GM12864 (cell line): ENCODE measurements at places on chromosomes 6 and 20.

- peak; percentile 8 for DNase-seq
Measured at GRCh38 chr6:91483415-91484105, 896.7 kb upstream of the MAP3K7 start.

- no peak for DNase-seq
Measured at GRCh38 chr20:44714102-44714700, 968 bp upstream of the CCN5 start.

DNA sequence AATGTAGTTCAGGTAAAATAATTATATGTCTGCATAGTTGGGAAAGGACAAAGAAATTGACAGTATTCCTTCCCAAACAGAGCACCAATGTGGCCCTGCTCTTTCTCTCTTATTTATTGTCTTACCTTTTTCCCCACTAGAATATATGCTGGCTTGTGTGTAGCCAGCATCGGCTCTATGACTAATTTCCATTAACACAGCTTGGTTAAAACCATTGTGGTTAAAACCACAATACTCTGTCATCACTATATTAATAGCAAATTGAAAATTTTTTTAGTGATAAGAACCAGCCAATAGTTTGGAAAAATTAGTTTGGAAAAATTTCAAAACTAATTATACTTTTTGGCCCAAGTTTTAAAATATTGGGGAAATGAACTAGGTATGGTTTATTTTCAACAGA lies 535.1 kb downstream of the UTRN start:
- no peak for DNase-seq

- DNase-seq: peak; percentile 68
Measured at GRCh38 chr6:118843685-118844390, 50.1 kb upstream of the ASF1A start.

- no peak for DNase-seq
Measured at GRCh38 chr20:44485078-44485829, 9.6 kb downstream of the TTPAL start.

- no peak for DNase-seq
Measured at GRCh38 chr6:119090256-119090655, 11.8 kb upstream of the FAM184A start.

GRCh38 chr20:25863536-25864325 lies 167.1 kb upstream of the ZNF337 start:
- DNase-seq: no peak

- DNase-seq: no peak
Measured at GRCh38 chr6:130164251-130164650, 58.5 kb downstream of the SAMD3 start.

GRCh38 chr20:62644802-62645496 lies 2.6 kb downstream of the SLCO4A1 start:
- no peak for DNase-seq

DNA sequence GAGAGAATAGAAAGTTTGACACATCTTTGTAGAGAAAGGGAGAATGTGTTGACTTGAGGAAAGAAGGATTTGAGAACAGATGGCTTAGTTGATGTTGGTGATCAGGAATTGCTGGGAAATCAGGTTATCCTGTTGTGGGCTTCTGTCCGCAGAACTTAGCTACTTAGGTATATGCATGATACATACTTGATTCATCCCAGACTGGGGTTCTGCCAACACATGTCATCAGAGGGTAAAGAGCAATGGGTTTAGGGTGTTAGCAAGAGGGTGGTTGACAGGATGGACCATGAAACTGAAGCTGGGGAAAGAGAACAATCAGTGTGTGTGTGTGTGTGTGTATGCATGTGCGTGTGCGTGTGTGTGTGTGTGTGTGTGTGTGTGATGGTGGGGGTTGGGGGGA lies 50.6 kb upstream of the NELFCD start:
- no peak for DNase-seq

DNA sequence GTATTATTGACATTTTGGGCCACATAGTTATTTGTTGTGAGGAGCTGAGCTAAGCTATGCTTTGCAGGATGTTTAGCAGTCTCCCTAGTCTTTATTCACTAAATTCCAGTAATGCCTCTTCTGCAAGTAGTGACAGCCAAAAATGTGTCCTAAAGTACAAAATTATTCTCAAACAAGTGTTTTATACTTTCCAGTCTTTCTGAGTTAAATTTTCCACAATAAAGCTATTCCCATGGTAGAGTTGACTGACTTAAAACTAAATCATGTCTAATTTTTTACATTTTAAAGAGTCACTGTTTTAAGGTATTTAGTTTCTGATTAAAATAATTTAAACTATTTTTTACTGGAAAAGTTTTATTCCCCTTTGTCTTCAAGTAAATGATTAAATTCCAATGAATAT lies 717.8 kb upstream of the HS3ST5 start:
- DNase-seq: no peak

DNA sequence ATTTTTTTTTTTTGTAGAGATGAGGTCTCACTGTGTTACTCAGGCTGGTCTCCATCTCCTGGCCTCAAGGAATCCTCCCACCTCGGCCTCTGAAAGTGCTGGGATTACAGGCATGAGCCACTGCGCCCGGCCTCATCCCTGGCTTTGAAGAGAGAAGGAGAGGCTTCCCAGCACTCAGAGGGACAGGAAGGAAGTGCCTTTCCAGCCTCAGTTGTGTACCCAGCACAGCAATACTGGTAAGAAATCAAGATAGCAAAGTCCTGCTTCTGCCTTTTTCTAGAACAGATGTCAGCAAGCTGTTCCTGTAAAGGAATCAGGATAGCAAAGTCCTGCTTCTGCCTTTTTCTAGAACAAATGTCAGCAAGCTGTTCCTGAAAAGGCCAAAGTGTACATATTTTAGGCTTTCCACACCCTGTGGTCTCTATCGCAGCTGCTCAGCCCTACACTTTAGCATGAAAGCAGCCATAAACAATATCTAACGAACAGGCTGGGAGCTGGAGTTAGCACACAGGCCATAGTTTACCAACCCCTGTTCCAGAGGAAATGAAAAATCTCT lies 6.3 kb upstream of the PLTP start:
- DNase-seq: no peak

- DNase-seq: no peak
Measured at GRCh38 chr6:98977671-98978292, 30.0 kb upstream of the FBXL4 start.

DNA sequence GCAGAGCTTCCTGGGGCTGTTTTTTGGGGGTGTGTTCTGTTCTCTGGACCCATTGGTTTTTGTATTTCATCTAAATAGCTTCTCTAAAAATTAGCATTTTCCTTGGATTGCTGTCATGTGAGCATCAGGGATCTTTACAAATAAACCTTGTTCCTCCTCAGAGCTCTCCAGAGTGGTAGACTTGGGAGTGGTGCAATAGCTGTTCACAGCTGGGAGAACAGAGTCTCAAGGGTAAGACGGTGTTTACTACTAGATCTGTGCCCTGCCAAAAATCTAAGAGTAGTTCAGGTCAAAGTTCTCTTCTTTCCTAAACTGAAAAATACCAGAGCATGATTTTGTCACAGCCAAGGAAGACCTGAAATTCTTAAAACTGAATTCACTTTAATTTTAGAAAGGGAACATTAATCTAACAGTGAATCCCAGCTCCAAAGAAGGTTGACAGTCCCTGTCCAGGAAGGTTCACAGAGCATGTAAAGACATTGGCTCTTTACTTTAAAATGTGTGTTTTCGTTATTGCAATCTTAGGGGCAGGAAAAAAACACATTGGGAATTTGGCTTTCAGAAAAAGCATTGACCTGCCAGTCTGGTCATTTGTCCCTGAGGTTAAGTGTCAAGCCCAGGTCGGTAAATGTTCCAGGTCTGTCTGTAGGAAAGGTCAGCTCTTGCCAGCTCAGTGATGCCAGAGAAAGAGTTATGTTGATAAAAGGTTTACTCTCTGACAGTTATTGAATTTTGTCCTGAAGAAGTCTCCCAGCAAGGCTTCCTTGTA lies 43.3 kb downstream of the VAPB start:
- no peak for DNase-seq

DNA sequence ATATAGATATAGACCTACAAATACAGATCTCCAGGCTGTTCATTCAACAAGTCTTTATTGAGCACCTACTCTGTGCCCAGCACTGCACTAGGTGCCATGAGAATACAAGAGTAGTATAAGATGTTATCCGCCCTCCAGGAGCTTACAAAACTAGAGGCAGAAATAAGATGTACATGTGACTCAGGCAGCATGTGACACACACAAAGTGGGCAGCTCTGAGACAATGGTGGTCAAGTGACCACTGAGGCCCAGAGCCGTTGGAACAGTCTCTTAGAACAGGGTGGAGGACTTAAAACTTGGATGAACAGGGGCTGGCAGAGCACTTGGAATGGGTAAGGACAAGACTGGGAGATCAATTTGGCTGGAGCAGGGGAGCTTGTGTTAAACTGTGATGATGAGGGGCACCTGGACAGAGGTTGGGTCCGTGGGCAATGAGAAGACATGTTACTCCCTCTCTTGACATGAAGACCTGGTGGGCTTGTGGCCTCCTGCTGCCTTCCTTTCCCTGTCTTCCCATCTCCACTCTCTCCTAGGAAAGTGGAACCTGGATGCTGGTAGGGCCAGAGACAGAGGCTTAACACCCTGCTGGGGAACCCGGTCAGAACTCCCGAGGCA lies 21.2 kb downstream of the TRIM15 start:
- no peak for DNase-seq

DNA sequence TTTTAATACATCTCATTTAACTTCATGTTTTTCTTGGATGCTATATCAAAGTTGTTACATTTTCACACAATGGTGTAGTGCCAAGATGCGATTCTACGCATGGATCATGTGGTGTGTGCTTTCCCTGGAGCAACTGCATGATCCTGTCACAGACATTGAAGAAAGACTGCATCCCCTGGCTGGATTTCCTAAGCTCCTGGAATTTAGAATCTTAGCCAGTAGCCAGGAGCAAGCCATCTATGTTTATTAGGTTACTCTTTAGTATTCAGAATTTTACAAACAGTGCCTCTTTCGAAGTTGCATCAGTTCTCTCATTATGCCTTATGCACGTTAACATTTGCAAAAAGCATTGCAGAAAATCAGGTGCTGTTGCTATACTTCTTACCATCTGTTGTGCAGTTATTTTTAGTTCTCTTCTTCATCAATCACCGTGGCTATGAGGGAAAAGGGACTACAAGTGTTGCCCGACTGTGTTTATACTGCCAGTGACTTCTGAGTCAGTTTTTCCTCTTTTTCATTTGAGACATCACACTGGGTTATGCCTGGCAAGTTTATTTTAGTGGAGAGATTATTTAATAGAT lies 584.2 kb downstream of the BCKDHB start:
- DNase-seq: no peak

- no peak for DNase-seq
Measured at GRCh38 chr6:25233226-25233625, 45.9 kb upstream of the CARMIL1 start.

- DNase-seq: no peak
Measured at GRCh38 chr20:50628332-50628731, 63.0 kb downstream of the RIPOR3 start.

DNA sequence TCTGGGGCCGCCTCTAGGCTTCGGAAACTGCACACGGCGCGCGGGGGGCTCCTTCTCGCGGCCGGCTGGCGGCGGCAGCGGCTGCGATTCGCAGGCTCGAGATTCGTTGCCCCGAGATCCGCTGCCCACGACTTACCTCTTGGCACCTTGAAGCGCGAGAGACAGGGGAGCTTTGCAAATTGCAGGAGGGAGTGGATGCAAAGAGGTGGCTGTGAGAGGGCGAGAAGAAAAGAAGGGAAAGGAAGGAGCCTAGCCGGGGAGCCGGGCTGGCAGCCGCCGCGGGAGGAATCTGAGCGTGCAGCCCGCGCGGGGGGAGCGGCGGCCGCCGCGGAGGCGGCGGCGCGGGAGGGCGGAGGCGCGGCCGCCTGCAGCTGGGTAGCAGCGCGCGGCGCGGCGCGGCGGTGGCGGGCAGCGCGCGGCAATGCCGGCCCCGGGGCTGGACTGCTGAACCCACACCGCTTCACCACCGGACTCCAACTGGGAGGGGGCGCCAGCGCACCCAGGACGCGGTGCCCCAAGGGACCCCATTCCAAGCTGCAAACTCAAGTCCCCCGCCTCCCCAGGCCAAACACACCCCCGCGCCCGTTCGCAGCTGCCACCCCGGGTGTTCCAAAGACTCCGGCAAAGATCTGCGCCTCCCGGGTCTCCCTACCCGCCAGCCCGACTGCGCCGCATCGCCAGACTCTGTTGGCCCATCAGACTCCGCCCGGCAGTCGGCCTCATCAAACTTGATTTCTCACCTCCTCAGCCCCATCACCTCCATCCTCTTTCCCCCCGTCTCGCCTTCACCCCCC lies 44.2 kb upstream of the SUPT3H start:
- no peak for DNase-seq

GRCh38 chr20:10006447-10007090 lies 28.2 kb upstream of the ANKEF1 start:
- no peak for DNase-seq

DNA sequence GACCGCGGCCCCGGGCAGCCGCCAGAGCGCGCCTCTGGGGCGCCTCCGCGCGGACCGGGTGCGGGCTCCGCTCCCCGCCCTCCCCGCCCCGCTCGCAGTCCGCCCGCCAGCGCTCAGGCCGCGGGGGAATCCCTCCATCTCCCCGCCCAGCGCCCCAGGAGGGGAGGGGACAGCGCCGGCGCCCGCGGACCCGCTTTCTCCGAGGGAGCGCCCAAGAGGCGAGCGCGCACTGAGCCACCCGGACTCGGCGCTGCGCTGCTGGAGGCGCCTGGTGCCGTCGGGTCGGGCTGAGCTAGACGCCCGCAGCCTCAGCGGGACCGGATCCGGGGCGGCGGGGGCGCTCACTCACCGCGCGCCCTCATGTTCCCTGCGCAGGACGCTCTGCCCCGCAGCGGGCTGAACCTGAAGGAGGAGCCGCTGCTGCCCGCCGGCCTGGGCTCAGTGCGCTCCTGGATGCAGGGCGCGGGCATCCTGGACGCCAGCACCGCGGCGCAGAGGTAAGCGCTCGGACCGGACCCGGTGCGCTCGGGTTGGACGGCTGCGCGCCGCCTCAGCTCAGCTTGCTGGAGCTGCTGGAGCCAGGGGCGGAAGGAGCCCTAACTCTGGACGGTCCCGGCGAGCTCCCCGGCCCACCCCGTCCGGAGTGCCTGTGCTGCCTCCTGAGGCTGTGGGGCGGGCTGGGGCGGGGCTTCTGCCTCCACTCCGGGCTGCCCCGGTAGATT lies 867 bp downstream of the EBF4 start:
- no peak for DNase-seq

DNA sequence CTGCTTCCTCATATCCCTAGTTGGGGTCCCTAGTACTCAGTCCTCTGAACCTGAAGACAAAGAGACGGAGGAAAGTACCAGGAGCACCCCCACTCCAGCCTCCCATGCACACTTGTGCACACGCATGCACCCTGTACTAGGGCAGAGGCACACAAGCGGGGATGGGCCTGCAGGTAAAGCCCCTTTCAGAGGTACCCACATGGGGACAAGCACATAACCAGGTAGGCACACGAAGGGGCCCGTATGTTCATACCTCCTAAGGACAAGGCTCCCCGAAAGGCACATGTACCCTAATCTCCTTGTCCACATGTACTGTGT lies 1.1 kb downstream of the TMEM151B start:
- DNase-seq: no peak
